ENCODE measurements at places on chromosomes 11 and 22. TPM values are rescaled to one million over a fixed set of nuclear protein-coding genes. Genes with fewer than 3 reads are reported as not detected.

Gene WNT7B
- total RNA-seq = not detected

Gene GRAP2
- total RNA-seq = 0.45 TPM

DNA sequence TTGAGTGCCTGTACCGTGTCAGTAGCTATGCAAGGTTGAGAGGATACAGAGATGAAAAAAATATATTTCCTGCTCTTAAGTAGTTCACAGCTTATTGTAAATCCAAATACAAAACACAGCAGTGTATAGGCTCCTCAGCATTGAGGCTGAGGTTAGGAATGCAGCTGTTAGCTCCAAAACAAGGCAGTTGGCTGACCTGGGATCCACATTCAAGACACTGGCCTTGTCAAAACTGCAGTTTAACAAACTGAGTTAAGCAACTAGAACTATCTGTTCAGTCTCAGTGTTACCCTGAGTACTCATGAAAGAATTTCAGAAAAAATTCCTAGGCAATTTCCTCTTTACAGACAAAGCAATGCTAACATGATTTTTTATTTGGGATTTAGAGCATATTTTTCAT is 42.8 kb downstream of the REXO2 start:
- DNase-seq = no peak

GRCh38 chr11:8206251-8207079 is 37.6 kb upstream of the RIC3 start:
- peak; percentile 56 for DNase-seq

Data from heart right ventricle (tissue), 16 donors.